ENCODE measurements at places on chromosomes 12 and 14. TPM values are rescaled to one million over a fixed set of nuclear protein-coding genes. Genes with fewer than 3 reads are reported as not detected.

Gene RBMS2
- 17.0 TPM for total RNA-seq

Gene AGAP2
- total RNA-seq: 0.89 TPM

Gene ADGRD1
- total RNA-seq: not detected

Gene PIANP
- total RNA-seq: not detected

Gene IFI27L1
- total RNA-seq: 26.0 TPM

Gene PAH
- total RNA-seq: not detected
